ENCODE measurements at places on chromosomes 6 and 20.

- no peak for DNase-seq
Observed at GRCh38 chr6:92176666-92177065, 1242.7 kb downstream of the EPHA7 start.

DNA sequence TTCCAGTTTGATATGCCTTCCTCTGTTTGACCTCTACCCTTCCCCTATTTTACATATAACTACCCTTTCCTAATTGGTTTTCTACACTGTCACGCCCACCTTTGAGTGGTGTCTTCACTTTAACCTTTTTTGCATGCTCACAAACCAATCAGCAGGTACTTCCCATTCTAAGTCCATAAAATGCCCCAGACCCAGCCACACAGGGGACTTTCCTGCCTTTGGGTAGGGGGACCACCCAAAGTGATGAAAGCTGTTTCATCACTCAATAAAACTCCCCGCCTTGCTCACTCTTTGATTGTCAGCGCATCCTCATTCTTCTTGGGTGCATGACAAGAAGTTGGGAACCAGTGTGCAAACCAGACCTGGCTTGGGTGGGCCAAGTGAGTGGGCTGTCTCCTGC, 20.5 kb upstream of the SNRPC start:
- DNase-seq = no peak

GRCh38 chr20:64112691-64113443, 5.5 kb upstream of the NPBWR2 start:
- DNase-seq = no peak

DNA sequence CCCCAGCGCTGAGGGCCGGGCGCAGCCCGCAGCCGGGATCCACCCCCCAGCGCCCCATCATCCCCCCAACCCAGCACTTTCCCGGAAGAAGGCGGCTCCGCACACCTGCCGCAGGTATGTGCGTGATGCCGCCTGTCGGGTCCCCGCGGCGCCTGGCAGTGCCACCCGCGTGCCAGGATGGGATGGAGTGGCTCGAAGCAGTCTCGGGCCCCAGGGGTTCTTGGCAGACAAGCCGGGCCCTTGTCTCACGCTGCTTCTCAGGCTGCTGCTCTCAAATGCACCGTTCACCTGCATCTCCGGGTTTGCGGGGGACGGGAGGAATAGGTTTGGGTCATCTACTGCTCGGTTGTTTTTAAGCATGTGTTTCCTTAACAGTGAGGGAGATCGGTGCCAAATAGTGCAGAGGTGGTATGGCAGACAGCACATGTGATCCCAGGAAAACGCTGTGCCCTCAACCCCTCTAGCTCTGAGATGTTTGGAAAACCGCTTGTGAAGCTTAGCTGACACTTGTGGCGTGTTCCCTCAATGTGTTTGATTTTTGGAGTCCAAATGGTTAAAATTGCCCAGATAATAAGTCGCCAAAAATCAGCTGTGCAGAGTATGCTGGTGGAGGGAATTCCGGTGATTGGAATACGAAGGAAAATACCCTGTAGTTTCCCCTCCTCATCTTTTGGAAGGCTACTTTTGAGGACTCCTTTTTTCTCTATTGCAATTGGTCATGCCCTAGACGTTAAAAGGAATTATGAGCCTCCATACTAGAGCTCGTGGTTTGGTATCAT, 926 bp downstream of the MYLIP start:
- DNase-seq = no peak

GRCh38 chr20:20184706-20185105, 132.4 kb downstream of the CFAP61 start:
- no peak for DNase-seq

DNA sequence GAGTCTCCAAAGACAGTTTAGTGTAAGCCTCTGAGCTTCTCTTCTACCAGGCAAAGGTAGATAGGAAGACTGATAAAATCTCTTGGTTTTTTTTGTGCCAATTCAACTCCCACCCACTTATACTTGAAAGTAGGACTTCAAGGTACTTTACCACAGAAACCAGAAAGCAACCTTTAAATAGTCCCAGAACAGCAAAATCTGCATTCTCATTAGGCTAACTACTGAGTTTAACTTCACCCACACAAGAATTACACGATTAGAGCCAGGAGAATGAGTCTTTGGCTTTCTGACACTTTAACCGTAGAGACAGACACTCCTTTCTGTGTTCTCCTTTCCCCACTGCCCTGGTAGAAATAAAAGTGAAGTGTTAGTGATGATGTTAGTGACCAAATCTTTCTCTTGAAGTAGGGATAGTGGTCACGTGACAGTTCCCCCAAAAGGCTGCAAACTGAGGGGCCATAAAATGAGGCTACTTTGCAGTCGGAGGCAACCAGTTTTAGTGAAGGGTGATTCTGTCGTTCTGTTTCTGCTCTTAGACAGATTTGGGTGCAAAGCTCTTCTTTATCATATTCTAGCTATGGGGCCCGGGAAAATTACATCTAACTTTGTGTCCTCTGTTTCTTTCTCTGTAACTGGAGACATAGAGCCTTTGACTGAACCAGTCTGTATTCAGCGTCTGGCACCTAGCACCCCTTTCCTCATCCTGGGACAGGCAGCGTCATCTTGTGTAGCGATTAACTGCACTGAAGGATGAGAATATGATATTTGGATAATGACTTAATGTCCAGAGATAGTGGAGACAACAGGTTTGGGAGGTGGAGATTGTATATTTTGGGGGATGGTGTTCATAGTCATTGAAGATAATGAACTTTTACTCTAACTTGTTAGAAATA, 206.4 kb upstream of the CITED2 start:
- DNase-seq = no peak

DNA sequence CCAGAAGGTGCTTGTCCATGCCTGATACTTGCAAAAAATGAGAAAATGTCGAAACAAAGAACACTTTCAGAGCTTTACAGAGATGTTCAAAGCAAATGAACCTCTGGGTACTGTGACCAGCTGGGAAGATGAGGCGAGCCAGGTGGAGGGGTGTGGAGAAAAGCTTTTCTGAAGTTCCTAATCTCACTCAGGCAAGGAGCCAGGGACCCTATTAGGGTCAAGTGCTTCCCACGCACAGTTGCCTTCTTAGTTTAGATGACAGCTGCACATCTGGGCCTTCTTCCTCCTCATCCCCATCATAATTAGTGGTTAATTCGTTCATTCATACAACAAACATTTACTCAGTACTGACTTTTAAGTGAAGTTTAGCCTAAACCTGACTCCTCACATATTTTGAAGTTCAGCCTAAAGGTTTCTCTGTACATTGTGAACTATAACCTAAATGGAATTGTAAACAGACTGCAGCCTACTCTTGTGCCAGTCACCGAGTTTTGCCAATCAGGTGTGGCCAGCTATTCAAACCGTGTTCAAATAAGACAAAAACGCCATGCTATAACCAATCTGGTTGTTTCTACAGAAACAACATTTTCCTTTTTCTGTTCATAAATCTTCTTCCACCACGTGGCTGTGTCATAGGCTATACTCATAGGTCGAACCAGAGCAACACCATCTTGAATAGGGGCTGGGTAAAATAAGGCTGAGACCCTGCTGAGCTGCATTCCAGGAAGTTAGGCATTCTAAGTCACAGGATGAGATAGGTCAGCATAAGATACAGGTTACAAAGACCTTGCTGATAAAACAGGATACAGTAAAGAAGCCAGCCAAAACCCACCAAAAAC, 19.3 kb upstream of the AHCY start:
- DNase-seq = no peak

DNA sequence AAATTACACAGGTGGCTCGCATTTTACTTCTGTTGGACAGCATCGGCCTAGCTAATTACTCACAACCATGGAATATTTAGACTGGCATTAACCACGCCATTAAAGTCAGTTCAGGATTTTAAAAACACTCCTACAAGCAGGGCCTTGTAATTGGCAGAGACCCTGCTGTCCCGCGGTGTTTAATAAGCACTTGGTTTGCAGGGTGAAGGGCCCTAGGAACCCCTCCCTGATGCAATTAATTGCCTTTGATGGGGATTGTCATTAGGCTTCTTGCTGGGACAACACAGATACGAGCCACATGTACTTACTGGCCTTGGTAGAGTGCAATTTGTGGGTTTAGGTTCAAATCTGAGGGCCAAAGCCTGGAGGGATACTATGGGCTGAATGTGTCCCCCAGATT, 7.8 kb upstream of the VSTM2L start:
- no peak for DNase-seq

DNA sequence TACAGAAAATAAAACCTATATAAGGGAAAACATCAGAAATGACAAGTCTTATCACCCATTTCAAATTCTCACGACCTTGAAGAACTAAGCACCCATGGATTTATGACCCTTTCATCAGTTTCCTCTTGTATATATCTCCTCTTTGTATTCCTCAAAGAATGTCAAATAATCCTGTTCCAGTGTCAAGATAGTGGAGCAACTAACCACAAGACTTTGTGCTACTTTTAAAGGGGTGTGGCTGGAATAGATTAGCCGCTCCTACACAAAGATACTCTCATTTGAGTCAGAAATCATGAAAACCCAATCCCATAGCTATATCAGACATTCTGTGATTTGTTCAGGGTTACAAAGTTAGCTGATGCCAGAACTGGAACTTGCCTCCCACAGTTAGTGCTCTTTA, 6.6 kb downstream of the REPS1 start:
- no peak for DNase-seq
